Hematopoietic multipotent progenitor cell treated with erythropoietin and hydrocortisone succinate and interleukin-3 and kit ligand, for 17 days (in vitro differentiated cells): ENCODE measurements at places on chromosomes 3 and 15.

- no peak for DNase-seq
These were observed at the start of gene OSTN for GRCh38 chr3:191198932-191199331. Gene OSTN, plus strand, starts transcription at chr3:191199241. Its CDS starts 13,292 bp downstream, at chr3:191212533.

DNA sequence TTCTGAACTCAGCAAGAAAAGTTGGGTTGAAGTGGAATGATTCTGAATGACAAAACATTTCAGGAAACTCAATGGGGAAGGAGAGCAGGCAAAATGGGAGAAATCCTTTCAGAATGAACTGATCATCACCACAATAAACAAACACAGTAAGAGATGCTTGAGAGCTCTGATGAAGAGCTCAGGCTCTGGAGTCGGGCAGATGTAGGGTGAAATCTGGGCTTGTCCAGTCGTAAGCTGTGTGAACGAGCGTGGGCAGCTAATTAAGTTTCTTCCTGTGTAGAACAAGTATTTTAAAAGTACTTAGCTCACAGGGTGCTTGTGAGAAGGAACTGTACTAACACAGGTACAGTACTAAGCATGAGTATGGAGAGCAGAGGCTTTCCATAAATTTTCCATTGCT is 406.2 kb downstream of the FOXP1 start:
- no peak for DNase-seq

DNA sequence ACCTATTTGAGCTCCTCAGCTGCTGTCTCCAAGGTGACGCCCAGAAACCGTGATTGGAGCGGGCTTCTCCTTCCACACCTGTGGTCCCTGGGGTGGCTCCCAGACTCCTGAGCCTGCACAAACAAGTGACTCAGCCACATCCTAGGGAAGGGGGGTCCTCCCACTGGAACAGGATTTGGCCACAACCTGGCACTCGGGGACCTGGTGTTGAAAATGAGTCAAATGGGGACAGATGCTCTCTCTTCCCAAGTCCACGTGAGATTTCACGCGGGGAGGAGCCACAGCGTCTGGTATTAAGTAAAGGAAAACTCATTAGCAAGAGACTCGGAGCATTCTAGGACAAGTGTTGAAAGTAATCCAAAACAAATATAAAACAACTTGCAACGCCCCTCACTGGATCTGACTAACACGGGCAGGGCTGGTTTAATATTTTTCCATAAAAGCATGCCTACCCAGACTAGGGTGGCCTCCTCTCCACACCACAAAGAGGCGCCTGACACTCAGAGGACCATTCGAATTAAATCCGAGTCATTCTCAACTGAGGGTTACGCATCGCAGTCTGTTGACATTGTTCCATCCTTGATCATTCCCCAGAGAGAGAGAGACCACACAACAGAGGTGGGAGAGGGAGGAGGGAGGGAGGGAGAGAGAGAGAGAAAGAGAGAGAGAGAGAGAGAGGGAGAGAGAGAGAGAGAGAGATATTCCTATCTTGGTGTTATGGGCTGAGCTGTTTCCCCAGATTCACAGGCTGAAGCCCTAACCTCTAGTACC is 74.4 kb downstream of the MGLL start:
- no peak for DNase-seq

GRCh38 chr15:65067645-65068402 is at the start of gene RASL12:
Gene RASL12, minus strand, starts transcription at chr15:65067991. Its CDS starts 156 bp downstream, at chr15:65067835.
- no peak for DNase-seq

- DNase-seq, result no peak
These were observed 214.2 kb upstream of the PROK2 start for GRCh38 chr3:71998995-71999673.

DNA sequence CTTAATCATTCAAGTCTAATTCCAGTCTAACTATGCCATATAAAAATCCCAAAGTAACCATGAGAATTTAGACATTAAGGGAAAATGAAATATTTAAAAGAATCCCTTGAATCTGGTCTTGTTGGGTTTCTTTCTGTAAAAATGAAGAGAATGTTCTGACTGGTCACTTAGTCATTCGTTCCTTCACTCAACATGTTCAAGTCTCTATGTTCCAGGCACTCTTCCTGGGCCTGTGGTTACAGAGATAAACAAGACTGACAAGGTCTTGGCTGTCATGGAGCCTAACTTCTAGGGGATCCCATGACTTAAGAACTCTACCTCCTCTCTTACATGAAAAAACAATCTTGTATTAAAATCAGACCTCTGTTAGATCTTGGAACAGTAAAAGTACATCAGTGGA is 638.6 kb upstream of the TBL1XR1 start:
- DNase-seq, result no peak

DNA sequence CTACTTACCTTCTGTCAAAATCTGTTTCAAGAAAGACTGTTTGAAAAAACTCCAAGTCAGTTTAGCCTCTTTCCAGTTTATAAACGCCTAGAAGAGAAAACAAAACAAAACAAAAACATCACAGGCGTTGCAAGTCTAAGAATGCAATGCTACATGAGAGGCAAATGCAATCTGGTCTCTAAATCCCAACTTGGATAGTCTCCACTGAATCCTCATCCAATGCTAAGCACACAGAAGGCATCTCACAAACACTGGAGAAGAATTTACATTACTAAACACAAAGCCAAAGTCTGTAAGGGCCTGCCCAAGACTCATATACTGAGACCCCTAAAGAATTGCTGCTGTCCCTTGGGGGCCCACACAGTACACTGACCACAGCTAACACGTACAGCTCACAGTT is 18.4 kb downstream of the RFT1 start:
- no peak for DNase-seq

- DNase-seq, result no peak
These were observed 130.9 kb downstream of the PGPEP1L start for GRCh38 chr15:98876451-98877369.

DNA sequence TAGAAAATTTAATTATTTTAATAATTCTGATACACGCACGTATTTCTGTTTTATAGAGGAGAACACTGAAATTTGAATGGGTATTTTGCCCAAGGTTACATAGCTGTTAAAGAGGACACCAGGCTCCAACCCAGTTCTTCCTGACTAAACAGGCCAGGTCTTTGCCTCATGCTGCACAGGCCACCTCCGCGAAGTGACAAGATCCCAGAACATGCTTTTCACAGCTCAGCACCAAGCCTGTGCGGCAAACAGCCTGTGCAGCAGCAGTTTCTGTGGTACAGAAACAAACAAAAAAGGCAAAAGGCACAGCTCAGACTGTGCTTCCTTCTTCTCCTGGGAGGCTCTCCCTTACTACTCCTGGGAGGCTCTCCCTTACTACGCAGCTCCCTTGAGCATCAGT is 6.5 kb downstream of the FOXL2 start:
- DNase-seq, result no peak

- DNase-seq, result no peak
These were observed 122.6 kb upstream of the EPHA3 start for GRCh38 chr3:88984832-88985231.

- DNase-seq, result no peak
These were observed 89.2 kb upstream of the COL8A1 start for GRCh38 chr3:99549220-99549619.

DNA sequence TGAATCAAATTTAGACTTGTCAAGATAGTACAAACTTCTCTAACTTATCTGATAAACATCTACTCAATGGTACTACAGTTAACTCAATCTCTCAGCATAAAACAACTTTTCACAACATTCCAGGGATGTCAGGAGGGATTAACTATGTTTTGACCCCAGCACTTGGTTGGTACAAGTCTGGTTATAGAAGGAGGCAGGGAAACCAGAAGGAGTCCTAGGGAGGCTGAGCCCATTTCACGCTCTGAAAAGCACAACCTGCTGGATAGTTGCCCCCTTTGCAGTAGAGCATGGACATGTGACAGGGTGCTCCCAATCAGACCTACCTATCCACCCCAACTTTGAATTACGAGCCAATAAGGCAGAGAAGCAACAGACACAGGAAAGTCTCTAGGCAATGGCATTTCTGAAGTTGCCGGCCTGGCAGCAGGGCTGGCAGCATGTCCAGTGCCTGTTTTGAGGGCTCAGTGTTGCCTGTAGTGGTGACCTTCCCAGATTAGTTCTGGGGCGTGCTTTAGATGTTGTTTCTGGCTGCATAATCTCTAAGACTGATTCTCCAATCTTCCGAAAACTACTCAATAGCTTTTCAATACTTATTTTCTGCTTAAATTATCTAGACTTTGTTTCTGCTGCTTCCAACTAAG is 8.2 kb downstream of the ANKUB1 start:
- DNase-seq, result no peak

GRCh38 chr15:40115670-40116093 is 7.0 kb upstream of the BMF start:
- DNase-seq, result no peak

DNA sequence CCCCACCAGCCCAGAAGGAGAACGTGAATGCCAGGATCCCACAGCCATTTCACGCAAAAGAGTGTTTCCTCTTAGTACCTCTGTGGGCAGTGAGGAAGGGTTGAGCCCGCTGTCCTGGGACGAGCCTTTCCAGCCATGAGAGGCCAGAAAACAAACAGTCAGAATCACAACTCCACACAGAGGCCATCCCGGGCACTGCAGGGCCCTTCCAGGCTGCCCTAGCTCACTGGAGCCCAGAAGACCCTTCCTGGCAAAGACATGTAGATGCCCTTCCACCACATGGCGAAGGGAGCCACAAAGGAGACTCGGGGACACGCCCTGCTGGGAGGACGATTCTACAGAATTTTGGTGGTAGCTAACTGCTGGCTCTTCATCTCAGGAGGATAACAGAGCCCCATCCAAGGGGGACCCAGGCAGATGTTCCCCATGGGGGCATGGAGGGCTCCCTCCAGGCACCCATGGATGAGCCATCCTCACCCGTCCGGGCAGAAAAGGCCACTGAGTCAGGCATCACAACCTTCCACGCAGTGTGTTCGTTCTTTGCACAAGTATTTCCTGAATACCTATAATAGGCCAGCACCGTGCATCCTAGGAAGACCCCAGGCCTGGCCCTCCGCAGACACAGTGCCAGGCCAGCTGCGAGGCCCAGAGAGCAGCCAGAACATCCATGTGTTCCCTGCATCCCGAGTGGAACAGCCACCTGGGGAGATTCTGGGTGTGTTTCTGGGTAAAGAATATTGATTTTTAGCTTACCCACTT is 47.2 kb downstream of the SLC12A8 start:
- no peak for DNase-seq

- DNase-seq, result no peak
These were observed 96.8 kb downstream of the CHDH start for GRCh38 chr3:53749448-53749847.

DNA sequence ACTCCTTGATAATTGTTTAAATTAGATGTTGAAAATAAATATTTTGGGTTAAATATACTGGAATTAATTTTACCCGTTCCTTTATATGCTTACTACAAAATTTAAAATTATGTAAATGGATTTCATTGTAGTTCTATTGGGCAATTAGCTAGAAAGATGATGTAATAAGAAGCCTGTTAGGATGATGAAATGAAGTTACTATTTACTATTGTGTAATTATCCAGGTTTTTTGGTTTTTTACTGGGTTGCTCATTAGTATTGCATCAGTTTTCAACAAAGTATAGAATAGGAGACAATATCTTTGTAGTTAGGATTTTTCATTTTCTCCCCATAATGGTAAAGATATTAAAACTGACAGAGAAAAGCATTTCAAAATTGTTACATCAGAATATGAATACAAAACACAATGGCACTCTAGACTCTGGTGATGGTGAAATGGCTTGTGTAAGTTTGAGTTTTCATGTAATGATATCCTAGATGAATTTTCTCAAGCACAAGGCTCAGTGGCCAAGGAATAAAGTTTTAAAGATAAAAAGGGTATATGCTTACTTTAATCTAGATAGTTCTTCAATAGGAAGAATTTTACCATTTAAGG is 222.0 kb downstream of the P3H2 start:
- no peak for DNase-seq

GRCh38 chr15:90595763-90596155 is 66.0 kb downstream of the CRTC3 start:
- DNase-seq, result no peak

DNA sequence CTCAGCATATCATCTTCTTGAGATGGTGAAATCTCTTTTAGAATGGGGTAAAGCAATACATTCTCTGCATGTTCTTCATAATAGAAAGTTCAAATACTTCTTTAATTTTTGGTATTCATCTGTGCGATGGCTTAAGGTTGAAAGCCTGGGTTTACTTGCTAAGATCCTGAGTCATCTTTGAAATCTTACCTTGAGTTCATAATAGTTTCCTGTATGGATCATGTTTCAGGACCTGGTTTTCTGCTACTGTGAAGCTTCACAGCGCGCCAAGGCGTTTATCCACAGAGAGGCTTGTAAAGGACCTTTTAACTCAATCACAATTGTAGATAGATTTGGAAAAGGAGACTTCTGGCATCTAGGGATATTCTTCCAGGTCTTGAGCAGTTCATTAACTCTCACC is 39.0 kb downstream of the MED12L start:
- no peak for DNase-seq

- DNase-seq, result no peak
These were observed 256.7 kb downstream of the EDEM1 start for GRCh38 chr3:5444253-5444652.

DNA sequence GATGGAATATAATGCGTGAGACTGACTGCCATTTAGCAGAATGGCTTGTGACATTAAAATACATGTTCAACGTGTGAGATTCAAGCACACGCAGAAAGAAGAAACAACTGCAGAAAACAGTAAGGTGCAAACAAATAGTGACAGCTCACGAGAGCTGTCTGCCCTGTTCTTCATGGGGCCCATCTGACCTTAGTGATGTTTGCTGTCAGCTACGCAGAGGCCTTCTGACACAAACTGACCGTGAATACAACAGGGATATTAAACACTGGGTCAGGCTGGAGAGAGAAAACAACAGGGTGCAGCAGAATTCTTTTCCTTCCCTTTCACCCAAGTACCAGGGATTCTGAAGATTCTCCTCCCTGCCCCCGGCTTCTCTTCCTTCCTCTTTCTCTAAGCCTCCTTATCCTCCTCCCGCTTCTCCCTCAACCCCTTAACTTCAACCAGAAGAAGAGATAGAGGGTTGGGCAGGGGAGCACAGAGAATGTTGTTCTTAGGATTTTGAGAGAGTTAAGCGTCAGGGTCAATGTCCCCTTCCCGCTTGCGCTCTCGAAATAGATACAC is 2.1 kb downstream of the TNFAIP8L3 start:
- no peak for DNase-seq

DNA sequence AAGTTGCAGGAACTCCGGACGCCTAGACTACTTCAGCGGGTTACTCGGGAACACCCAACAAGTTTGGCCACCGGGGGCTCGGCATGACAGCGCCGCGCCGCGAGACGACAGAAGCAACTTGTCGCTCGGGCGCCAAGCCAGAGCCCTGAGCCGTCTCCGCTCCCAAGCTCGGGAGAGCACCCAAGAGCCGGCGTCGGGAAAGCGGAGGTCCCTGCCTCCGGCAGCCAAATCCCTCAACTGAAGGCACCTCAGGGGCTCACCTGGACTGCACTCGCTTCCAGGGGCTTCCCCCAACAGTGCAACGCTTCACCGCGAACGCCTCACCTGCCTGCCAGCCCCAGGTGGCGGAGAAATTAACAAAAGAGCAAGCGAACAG is 640 bp downstream of the MB21D2 start:
- DNase-seq, result no peak

- DNase-seq, result no peak
These were observed 63.1 kb upstream of the TBC1D5 start for GRCh38 chr3:17805461-17805940.

GRCh38 chr3:41462103-41462691 is 262.9 kb downstream of the CTNNB1 start:
- DNase-seq, result no peak

GRCh38 chr3:30607032-30607833 is 832 bp downstream of the TGFBR2 start:
- DNase-seq, result no peak

GRCh38 chr3:3353153-3353552 is 173.7 kb upstream of the CRBN start:
- no peak for DNase-seq

GRCh38 chr3:69490971-69491370 is 105.1 kb upstream of the FRMD4B start:
- DNase-seq, result no peak

GRCh38 chr3:152084441-152085158 is 184.1 kb upstream of the MBNL1 start:
- DNase-seq, result no peak
